ENCODE measurements at places on chromosomes 5 and 9.

GRCh38 chr9:107711542-107711941 is 222.0 kb upstream of the KLF4 start:
- DNase-seq = no peak

- DNase-seq = no peak
Measured at GRCh38 chr9:108905494-108905893, 28.4 kb downstream of the ELP1 start.

DNA sequence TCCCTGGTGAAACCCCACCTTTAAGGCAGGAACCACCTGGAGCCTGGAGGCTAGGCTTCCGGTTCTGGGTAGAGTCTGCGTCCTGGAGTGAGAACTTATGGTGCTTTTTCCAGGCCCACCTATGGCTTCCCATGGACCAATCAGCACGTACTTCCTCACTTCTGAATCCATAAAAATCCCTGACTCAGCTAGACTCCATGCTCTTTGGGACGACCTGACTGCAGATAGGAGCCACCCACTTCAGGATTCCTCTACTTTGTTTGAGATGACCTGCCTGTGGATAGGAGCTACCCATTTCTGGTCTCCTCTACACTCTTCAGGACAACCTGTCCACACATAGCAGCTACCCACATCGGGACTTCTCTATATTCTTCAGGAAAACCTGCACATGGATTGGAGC is 168.8 kb upstream of the IRX2 start:
- DNase-seq = no peak

DNA sequence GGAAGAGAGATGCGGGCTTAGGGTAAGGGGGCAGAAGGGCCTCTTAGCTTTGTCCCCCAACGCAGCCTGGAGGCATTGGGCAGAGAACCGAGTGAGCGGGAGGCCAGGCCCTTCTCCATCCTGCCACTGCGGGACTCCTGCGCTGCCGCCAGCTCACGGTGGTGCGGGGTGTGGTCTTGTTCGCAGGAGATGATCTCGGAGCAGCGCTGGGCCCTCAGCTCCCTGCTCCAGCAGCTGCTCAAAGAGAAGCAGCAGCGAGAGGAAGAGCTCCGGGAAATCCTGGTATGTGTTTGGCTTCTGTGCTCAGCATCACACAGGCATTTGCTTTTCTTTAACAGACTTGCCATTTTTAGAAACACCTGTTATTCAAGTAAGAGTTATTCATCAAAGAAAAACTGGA is 41.3 kb downstream of the LRSAM1 start:
- DNase-seq = no peak

DNA sequence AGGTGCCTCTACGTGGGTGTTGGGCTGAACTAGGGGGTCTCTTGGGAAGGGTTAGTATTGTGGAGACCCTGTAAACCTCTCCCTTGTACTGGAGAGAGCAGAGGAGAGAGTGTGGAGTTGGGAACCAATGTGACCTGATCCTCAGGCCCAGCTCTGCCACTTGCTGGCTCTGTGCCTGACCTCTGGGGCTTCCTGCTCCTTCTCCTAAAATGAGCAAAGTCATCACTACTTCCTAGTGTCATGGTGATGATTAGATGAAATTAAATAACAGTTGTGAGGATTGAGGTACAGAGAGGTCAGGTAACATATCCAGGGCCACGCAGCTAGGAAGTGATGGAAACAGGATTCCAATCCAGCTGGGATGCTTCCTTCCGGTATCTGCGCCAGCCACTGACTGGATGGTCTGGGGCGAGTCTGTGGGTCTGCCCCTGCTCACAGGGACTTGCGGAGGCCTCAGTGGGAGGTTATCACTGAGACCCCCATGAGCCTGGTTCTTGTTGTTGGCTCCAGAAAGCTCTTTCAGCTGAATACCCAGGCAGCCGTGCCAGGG is 9.2 kb downstream of the GALNT10 start:
- DNase-seq = no peak

GRCh38 chr5:146283344-146283761 is 55.3 kb upstream of the POU4F3 start:
- DNase-seq = no peak

GRCh38 chr9:136508729-136509500 is 26.1 kb upstream of the SEC16A start:
- DNase-seq = peak; percentile 38

- DNase-seq = no peak
Measured at GRCh38 chr9:93937193-93937592, 18.0 kb downstream of the BARX1 start.

DNA sequence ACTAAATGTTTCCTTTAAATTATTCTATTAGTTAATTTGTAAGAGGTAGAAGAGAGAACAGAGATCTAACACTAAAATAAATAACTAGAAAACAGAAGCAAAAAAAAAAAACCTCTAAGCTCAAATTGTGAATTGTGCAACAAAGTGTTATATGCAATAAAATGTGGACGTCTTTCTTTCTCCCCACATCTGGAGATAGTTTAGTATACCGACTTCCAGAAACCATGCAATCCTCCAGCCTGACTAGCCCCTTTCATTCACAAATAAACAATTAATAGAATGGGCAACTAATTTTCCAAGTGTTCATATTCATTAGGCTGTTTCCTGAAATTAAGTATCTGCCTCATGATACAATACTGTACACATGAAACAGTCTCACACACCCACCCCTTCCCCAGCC is 258.5 kb downstream of the BNC2 start:
- no peak for DNase-seq

DNA sequence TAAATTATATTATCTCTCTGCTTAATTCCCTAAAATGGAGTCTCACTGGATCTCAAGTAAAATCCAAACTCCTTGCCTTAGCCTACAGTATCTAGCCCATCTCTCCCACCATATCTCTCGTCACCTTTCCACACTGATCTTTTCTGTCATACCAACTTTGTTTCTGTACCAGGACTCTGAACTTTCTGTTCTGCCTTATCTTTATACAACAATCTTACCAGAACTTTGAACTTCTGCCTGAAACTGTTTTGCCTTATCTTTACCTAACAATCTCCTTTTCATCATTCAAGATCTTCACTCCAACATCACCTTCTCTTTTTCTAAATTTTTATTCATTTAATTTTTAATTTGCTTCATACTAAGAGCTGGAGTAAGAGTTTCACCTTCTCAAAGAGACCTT is 139.0 kb downstream of the CPLANE1 start:
- no peak for DNase-seq

DNA sequence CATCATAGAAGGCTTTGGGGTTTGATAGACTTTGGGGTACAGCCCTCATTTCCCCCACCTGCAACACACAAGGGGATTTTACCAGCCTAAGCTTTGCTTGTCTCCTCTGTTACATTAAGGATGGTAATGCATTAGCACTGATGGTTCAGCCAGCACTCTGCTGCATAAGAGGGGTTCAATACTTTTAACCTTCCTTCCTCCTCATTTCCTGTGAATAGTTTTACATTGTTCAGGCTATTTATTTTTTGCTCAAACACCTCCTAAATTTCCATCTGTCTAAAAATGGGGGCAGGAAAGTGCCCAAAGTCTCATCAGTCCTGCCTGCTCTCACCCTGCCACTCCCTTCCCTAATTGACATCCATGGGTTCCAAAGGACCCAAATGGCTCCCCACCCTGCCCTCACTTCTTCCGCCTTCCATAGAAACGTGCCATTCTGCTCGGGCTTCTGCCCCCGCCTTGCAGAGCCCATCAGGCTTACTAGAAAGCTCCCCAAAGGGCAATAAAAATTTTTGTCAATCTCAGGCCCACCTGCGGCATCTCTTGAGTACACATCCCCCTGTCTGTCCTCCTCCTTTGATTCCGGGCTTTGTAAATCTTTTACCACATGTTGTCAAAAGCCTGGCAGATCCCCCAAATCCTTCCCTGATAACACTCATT is 239.5 kb upstream of the SLC24A2 start:
- no peak for DNase-seq

DNA sequence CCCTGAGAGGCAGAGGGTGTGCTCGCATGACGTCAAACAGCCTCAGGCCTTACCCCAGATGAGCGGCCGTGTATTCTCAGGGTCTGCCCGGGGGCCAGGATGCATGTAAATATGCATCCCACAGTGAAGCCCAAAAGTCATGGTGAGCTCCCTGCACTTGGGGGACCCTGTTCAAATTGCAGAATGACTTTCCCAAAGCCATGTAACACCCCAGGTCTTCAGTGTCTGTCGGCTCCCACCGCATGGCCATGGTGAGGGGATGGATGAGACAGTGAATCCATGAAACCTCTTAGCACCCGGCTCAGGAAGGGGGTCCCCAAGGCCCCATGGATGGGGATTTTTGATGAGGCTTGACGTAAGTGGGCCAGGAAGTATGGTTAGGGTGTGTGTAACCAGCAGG is 9.3 kb upstream of the COL5A1 start:
- DNase-seq = no peak

- no peak for DNase-seq
Measured at GRCh38 chr5:148641735-148642134, 12.6 kb downstream of the HTR4 start.

DNA sequence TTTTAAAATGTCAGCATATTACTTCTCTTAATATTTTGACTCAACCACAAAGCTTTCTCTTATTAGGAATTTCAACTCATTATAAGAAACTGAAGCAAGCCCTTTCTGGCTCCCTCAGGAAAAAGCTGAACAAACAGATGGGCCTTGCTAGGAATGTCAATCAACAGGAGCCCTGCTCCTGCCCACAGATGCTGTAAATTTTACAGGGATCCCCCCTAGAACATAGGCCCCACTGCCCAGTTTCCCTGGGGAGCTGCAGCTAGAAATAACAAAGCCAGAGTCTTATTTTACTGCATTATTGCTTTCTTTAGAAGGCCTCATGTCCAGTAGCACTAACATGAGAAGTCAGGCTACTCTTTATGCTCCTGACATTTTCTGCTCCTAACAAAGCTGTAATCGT is 103.8 kb downstream of the PCSK1 start:
- DNase-seq = no peak

GRCh38 chr5:66993448-66993847 is 203.2 kb downstream of the CD180 start:
- no peak for DNase-seq

- no peak for DNase-seq
Measured at GRCh38 chr5:93603078-93603792, 20.2 kb downstream of the NR2F1 start.

- no peak for DNase-seq
Measured at GRCh38 chr9:35152926-35153325, 8.9 kb upstream of the UNC13B start.

- DNase-seq = no peak
Measured at GRCh38 chr5:22965960-22966359, 112.8 kb upstream of the CDH12 start.

DNA sequence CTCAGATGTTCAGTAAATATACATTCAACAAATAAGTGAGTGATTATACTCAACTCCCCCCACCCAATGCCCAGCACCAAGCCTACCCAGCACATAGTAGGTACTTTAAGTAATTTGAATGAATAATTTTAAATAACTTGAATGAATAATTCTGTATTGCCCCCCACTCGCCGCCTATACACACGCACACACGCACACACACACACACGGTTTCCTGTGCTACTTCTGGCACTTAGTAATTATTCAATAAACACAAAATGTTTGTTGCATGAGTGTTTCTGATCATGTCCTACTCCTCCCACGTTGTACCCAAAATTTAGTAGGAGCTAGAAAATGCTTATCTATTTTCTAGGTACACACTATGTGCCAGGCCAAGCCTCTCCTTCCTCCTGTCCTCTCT is 16.2 kb downstream of the PCDH12 start:
- no peak for DNase-seq

GRCh38 chr9:17651725-17652124 is 72.9 kb downstream of the SH3GL2 start:
- no peak for DNase-seq

- DNase-seq = no peak
Measured at GRCh38 chr5:69010476-69010875, 83.3 kb upstream of the SLC30A5 start.

- DNase-seq = no peak
Measured at GRCh38 chr9:114551750-114552685, 35.6 kb upstream of the ATP6V1G1 start.

- peak; percentile 69 for DNase-seq
Measured at GRCh38 chr5:132065351-132065937, 5.0 kb downstream of the IL3 start.

GRCh38 chr9:103904242-103904641 is 189.9 kb upstream of the SMC2 start:
- no peak for DNase-seq

DNA sequence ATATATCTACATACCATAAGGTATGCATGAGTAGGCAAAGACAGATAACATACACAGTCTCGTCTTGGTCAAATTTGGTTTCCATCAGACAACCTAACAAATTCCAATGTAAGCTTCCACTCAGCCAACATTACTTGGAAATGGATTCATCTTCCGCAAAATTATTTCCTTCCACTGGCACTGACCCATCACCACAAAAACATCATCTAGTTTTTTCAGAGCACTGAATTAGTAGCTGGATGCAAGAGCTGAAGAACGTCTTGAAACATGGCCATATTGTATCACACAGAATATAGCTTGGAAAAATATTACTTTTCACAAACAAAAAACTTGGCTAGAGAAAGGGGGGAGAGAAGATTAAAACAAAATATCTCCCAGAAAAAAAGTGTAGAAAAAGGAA is 73.5 kb downstream of the EFNA5 start:
- no peak for DNase-seq

- no peak for DNase-seq
Measured at GRCh38 chr5:60613826-60614225, 86.1 kb downstream of the DEPDC1B start.

- no peak for DNase-seq
Measured at GRCh38 chr5:159933531-159934485, 17.5 kb downstream of the ADRA1B start.

- peak; percentile 4 for DNase-seq
Measured at GRCh38 chr9:99368341-99369326, 146.6 kb downstream of the SEC61B start.

DNA sequence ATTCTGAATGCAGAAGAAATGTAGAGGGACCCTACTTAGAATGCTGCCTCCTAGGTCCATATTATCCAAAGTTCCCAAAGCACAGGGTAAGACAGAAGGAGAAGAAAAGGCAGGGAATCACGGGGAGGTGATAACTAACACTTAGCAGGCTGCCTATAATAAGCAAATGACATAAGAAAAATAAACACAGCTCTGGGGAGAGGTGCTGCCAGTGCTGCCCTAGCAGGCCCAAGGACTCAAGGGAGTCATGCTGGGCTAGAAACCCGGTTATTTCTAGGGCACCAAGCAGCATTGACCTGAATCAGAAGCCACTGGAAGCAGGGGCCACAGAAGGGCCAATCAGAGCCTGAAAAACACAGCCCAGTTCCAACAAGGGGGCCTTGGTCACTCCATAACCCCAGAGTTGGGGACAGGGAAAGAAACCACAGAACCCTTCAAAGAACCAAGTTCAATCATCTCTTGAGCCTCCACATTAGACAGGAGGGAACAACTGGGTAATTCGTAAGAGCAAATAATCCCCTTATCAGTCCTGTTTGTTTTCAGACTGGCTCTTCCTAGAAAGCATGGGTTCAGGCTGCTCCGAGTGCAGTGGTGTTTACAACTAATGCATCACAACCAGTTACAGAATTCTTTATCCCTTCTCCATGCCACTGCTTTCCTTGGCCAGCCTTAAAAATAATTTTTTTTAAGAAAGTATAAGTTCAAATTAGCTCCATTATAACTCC is 24.0 kb downstream of the NRG2 start:
- DNase-seq = no peak

- DNase-seq = no peak
Measured at GRCh38 chr9:71941998-71942567, 30.6 kb downstream of the C9orf85 start.
